ENCODE measurements at places on chromosomes 11 and 22.

- no peak for DNase-seq
Observed at GRCh38 chr11:8740129-8740528, 57.5 kb downstream of the RPL27A start.

DNA sequence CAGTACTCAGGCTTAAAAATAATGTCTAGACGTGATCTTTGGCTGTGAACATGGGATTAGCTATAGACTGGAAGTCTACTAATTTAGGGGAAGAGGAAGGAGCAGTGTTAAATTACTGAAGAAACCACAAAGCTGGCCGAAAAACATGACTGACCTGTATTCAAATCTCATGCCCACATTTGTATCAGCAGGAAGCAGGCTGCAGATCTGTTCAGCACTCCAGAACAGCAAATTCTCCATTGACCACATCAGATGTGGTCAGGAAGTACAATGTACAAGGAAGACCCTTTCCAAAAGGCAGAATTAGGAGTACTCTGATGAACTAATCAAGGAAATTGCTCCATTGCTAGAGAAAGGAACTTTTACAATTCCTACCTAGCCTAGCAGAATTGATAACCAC lies 31.7 kb downstream of the DCDC1 start:
- DNase-seq, result no peak

DNA sequence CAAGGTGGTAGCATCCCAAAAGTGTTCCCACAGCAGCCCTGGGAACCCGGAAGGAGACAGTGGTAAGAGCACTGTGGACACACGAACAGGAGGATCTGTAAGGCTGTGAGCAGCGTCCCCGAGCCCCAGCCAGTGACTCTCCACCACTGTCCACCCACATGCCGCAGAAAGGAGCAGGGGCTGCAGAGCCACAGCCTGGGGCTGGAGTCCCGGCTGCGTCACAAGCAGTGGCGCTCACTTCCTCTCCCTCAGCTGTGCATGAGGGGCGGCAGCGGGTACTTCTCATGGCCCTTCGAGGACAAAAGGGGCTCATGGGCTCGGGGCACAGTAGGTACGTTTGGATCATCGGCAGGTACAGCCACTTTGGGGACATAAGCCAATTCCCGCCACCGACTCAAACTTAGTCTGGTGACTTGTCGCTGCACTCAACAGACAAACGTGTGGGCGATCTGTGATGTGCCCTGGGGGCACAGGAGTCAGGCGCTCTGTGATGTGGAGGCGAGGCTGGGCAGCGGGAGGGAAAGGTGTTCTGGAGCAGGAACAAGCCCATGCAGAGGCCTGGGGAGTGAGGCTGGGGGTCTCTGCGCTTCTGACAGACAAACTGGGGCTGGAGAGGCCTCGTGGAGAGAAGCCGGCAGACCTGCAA lies 68.5 kb downstream of the SCUBE1 start:
- DNase-seq, result no peak

GRCh38 chr11:124725719-124726105 lies 14.0 kb upstream of the NRGN start:
- DNase-seq, result no peak

- DNase-seq, result no peak
Observed at GRCh38 chr11:129434641-129435498, 59.2 kb downstream of the BARX2 start.

- no peak for DNase-seq
Observed at GRCh38 chr11:97622795-97623194, 1233.0 kb downstream of the JRKL start.

DNA sequence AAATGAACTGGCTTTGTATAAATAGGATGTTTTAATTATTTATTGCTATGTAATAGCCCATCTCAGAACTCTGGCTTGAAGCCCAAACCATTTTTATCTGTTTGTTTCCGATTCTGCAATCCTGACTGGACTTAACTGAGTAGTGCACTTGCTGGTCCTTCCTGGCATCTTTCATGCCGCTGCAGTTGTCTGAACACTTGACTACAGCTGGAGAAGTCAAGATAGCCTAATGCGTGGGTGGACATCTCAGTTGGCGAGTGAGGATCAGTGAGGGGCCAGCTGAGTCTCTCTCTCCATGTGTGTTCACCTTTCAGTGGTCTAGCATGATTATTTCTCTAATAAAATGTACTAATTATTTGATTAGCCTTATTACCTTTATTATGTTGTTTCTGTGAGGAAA lies 105.8 kb downstream of the PRMT3 start:
- no peak for DNase-seq

- DNase-seq, result no peak
Observed at GRCh38 chr11:12165237-12165875, 55.0 kb downstream of the MICAL2 start.

DNA sequence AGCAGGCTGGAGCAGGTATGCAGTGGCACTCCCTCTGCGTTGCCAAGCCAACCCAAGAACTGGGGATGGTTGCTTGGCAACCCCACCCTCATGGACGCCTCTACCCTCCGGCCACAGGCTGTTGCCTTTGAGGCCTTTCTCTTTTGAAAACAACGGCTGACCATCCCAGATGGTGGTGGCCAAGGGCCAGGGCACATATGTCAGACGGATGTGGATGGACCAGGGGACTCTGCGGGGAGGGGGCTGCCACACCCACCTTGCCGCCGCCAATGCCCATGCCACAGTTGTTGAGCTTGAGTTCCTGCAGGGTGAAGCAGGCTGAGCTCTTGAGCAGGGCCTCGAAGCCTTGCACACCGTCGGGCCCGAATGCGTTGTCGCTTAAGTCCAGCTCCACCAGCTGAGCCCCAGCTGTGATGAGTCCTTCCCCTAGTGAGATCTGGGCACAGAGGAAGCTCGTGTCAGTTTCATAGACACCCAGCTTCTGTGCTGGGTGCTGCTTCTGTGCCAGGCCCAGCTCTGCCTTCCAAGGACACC lies 21.5 kb downstream of the RANGAP1 start:
- DNase-seq, result no peak

DNA sequence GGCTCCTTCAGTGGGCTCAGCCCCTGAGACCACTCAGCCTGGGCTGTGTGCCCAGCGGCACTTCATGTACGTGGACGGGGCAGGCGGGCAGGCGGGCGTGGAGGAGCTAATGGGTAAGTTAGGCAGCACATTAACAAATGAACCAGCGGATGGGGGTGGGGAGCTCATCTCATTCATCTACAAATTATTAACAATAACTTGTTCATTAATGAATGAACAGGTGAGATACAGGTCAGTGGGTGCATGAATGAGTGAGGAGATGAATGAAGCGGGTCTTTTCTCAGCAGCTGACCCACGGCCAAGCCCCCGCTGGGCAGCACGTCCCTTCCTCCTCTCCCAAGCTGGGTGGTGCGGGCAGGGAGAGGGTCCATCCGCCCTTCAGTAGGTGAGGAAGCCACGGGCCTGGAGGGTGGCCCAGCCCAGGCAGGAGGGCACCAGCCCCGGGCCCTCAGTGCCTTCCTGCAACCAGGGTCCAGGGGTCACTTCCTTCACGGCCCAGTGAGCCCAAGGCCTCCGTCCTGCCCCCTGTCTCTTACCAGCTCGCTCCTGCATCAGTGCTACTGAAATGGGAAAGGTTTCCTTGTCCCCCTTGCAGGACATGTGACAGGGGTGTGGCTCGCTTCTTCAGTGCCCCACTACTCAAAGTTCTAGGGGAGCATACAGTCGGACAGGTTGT lies 60.5 kb upstream of the KCNQ1OT1 start:
- no peak for DNase-seq
